ENCODE measurements at places on chromosomes 3 and 15.

GRCh38 chr15:89542369-89542768 lies 32.9 kb upstream of the TICRR start:
- no peak for DNase-seq

DNA sequence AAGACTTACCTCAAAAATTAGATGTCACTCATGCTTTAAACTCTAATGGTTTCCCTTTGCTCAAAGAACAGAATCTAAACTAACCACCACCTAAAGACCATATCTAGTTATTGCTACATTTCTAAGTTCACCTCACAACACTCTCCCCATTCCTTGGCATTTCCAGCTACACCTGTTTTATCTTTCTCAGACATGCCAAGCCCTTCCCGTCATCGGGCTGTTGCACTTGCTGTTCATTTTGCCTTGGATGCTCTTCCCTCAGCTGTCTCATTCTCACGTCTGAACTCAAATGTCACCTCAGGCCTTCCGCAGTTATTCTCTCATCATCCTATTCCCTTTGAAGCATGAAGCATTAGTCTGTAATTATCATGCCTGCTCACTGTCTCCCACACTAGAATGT lies 1.1 kb upstream of the ACTR8 start:
- DNase-seq = no peak

GRCh38 chr3:39515681-39516441 lies 48.4 kb downstream of the MOBP start:
- no peak for DNase-seq

GRCh38 chr15:94231723-94232468 lies 535 bp downstream of the MCTP2 start:
- no peak for DNase-seq

Measured in NCI-H1417 treated with DMSO at 0.1 percent for 48 hours (cell line).